Activated T-helper 1 cell treated with anti-CD3 and anti-CD28 coated beads, Interleukin-2, amount 50 U/mL, for 16 hours (primary cell): ENCODE measurements at places on chromosomes 16 and 17.

- no peak for DNase-seq
These were observed 30.6 kb downstream of the KCNJ16 start for GRCh38 chr17:70105641-70106040.

- no peak for DNase-seq
These were observed 23.2 kb downstream of the MXRA7 start for GRCh38 chr17:76687298-76688164.

DNA sequence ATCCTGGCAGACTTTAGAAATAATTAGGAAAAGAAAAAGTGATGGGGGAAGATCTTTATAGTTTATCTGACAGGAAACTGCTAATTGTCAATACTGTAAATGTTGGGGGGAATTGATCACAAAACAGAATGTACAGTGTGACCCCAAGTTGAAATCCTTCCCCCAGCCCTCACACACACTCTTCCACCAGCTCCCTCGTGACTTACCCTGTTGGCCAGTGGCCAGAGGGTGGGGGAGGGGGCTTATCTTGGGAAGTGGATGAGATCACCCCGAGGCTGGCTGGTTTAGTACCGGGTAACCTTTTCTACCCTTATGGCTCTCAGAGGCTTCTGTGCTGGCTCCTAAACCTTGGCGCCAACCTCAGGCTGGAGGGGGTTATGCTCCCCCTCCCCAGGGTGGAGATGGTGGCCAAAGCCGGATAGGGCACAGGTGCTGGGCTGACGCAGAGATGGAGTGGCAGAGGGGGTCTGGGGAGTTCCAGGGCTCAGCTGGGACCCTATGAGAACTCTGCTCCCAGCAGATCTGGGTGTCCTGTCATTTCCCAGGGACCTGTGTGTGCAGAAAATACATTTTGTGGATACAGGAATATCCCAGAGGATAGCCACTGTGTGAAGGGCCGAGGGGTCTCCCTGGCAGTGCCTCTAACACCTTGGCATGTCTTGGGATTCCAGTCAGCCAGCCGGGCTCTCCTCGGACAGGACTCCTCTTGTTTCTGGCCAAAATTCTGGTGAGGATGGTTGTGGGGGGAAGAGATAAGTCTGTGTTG lies 18.6 kb downstream of the CDH16 start:
- no peak for DNase-seq

- no peak for DNase-seq
These were observed 46.7 kb downstream of the C17orf67 start for GRCh38 chr17:56786989-56787482.

- DNase-seq: no peak
These were observed 188.7 kb downstream of the HS3ST3A1 start for GRCh38 chr17:13413001-13413400.

DNA sequence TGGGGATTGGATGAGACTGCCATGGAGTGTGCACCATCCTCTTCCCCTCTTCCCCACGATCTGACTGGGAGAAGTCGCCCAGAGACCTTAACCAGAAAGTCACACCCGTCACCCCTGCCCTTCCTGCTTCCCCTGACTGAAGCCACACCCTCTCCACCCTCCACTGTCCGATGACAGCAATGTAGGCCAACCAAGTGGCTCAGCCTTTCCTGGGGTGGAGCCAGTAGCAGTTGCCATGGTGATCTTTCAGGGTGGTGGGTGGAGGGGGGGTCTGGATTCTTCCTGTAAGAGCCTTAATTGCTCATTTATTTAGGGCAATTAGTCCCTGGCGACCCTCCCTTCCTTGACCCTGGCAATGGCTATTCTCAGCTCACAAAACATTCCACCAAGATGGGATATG lies 37.5 kb upstream of the PHB1 start:
- no peak for DNase-seq

GRCh38 chr17:30801671-30802070 lies 22.8 kb downstream of the CRLF3 start:
- DNase-seq: no peak

GRCh38 chr17:56708670-56709410 lies 115.3 kb downstream of the NOG start:
- DNase-seq: no peak

- no peak for DNase-seq
These were observed 19.3 kb downstream of the ZNF750 start for GRCh38 chr17:82820278-82821251.

GRCh38 chr17:49557312-49558024 lies 18.2 kb upstream of the NXPH3 start:
- no peak for DNase-seq

GRCh38 chr16:76459111-76459510 lies 181.9 kb downstream of the CNTNAP4 start:
- no peak for DNase-seq

DNA sequence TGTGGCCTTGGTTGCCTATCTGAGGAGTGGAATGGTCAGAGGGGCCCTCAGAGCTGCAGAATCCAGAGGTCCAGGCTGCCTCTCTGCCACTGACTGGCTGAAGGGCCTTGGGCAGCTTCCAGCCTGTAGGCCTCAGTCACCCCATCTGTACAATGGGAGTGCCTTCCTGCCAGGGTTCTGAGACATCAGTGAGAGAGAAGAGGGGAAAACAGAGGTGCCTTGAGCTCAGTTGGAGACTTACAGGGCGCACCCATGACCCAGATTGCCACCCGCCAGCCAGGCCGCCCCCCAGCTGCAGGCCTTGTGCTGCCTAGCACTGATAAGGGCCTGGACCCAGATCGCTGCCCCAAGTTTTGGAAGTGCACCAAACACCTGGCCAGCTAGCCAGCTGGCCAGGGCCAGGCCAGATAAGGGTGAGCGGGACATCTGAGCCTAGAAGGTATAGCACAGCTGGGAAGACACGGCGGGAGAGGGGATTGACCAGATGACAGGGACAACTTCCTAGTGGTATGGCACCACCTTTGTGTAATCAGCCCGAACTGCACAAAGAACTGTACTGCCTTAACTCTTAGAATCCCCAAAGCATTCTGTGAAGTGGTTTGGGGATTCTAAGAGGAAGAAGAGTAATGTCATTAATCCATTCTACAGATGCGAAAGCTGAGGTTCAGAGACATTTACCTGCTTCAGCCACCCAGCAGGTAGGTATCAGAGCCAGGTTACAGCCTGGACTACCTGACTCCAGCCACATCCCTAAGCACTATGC lies 1.4 kb downstream of the SLC4A1 start:
- DNase-seq: no peak

DNA sequence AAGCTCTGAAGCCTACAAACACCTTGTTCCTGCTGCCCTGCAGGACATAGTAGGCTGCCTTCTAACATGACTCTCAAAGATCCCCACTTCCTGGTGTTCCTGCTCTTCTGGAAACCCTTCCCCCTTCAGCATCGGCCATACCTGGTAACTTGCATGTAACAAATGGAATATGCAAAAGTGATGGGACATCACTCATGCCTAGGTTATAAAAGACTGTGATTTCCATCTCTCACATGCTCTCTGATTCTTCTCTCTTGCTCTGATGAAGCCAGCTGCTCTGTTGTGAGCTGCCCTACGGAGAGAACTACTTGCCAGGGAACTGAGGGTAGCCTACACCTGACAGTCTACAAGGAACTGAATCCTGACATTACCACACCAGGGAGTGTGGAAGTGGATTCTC lies 72.9 kb upstream of the IRX6 start:
- DNase-seq: no peak
